Mesothelial cell of epicardium (in vitro differentiated cells): ENCODE measurements at places on chromosomes 16 and 17. TPM values are rescaled to one million over a fixed set of nuclear protein-coding genes. Genes with fewer than 3 reads are reported as not detected.
A peak's percentile ranks its signal among the peaks of the same experiment; 100 is the strongest.

GRCh38 chr17:4735876-4736651 lies 3.6 kb upstream of the ZMYND15 start:
- no peak overlapping the region for H3K4me3 ChIP-seq
- H3K27ac ChIP-seq, result no peak overlapping the region
- H3K36me3 ChIP-seq, result no peaks in the 10 kb centered on the region
- no peak for DNase-seq

The CFAP97D1 gene
- total RNA-seq, result 0.07 TPM in 1 of 3 replicates, not detected in the others

The AARS1 gene
- total RNA-seq, result 81.5 to 90.2 TPM (median 81.8 TPM) in 3 replicates

GRCh38 chr17:77248216-77249114 lies 107.7 kb downstream of the SEC14L1 start:
- peaks cover 17% of the 10 kb centered on the region for H3K27me3 ChIP-seq
- H3K36me3 ChIP-seq, result no peaks in the 10 kb centered on the region
- H3K4me1 ChIP-seq, result peaks cover 7% of the 10 kb centered on the region
- H3K27ac ChIP-seq, result no peak overlapping the region

The TTLL6 gene
- total RNA-seq, result not detected in 3 replicates

The PPP1R27 gene
- 0.35 TPM in 1 of 3 replicates, not detected in the others for total RNA-seq

GRCh38 chr16:11658896-11659708 lies 9.2 kb upstream of the SNN start:
- peaks cover 5% of the 10 kb centered on the region for H3K4me1 ChIP-seq
- peak overlapping the region; percentile 59 for H3K27ac ChIP-seq
- DNase-seq, result no peak
- no peaks in the 10 kb centered on the region for H3K36me3 ChIP-seq
- no peaks in the 10 kb centered on the region for H3K27me3 ChIP-seq
